Stimulated activated CD4-positive, alpha-beta T cell treated with anti-CD3 and anti-CD28 coated beads, Interleukin-1b, Interleukin-23, amount 100 ng/mL, for 1 hour (primary cell): ENCODE measurements at places on chromosomes 11 and 22.
A peak's percentile ranks its signal among the peaks of the same experiment; 100 is the strongest.

GRCh38 chr22:19105867-19106802, 16.1 kb downstream of the DGCR2 start:
- DNase-seq = no peak

DNA sequence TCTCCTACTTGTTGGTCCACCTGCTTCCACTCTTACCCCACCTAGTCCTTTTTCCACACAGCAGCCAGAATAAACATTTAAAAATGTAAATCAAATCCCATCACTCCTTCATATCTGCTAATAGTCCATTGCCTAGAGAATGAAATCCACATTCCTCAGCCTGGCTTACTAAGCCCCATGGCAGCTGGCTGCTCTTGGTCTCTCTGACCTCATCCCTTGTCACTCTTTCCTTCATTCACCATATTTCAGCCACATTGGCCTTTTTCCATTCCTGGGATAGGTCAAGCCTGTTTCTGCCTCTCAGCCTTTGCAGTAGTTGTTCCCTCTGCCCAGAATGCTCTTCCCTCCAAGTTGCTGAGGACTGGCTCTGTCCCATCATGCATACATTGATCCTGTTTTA, 512.8 kb downstream of the INSC start:
- no peak for DNase-seq

DNA sequence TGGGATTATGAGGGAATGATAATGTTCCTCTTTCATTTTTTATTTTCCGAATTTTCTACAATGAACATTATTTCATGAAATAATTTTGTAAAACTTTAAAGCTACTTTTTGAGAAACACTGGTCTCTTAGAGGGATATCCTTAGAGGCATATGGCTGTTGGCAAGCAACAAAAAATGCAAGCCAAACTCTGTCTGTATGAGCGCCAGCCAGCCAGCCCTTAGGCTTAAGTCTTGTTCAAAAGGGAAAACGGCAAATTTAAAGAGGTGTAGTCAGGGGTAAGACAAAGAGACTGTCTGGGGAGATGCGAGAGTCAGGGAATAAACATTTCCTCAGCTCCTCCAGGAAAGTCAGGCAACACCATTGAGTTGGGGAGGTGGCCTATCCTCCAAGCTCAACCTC, 22.5 kb downstream of the ASCC2 start:
- DNase-seq = no peak

GRCh38 chr11:122339436-122340060, 223.5 kb upstream of the BLID start:
- no peak for DNase-seq

DNA sequence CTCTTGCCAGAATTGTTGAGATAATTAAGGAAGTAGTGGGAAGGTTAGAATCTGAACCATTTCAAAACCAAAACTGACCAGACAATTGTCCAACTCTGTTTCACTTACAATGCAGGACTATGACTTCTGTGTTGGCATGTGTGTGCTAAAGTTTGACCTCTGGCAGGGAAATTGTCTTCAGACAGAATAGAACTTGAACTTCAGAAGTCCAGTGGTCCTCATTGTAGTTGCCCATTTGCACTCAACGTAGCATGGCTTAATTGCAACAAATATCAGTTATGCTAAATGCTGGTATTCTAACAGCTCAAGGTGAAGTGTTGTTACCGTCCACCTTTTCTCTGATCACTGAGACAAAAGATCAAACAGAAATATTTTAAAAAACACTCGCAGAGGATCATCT, 47.2 kb downstream of the BLID start:
- DNase-seq = no peak

GRCh38 chr22:47168900-47169800, 406.7 kb downstream of the TBC1D22A start:
- DNase-seq = no peak

DNA sequence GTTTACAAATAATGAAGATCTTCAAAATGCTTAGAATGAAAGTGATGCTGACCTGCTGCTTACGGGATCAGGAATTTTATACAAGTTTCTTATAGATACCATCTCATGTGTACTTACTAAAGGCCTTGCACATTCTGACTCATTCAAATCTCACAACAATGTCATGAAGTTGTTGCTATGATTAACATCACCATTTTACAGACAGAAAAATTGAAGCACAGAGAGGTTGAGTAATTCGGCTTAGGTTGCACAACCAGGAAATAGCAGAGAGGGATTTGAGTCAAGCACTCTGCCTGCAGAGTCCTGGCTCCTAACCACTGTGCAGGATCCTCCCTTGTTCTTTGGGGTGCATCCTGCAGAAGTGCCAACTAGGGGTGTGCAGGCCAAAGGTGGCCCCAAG, 471.9 kb downstream of the MIAT start:
- DNase-seq = no peak

- peak; percentile 78 for DNase-seq
Measured at GRCh38 chr11:61129639-61130523, 27.6 kb downstream of the CD5 start.

DNA sequence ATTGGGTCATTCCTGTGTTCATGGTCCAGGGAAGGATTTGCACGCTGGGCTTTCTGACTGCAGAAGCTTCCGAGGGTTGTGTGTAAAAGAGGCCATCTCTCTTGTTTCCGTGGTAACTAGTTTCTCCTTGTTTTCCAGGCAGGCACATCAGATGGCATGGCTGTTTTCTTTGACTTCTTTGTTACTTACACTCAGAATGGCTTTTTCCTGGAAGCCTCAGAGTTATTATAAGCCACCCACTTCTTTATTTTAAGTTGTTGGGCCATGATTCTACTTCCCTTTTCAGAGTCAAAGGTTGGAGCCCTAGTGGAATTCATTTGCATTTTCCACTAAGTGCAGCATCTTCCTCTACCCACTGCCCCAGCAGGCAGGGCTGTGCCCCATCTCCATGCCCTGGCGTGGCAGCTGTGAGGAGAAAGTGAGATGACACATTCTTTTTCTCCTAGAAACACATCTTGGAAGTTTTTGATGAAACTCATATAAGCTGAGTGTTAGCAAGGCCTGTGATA, 94.9 kb downstream of the PRR5L start:
- DNase-seq = no peak

DNA sequence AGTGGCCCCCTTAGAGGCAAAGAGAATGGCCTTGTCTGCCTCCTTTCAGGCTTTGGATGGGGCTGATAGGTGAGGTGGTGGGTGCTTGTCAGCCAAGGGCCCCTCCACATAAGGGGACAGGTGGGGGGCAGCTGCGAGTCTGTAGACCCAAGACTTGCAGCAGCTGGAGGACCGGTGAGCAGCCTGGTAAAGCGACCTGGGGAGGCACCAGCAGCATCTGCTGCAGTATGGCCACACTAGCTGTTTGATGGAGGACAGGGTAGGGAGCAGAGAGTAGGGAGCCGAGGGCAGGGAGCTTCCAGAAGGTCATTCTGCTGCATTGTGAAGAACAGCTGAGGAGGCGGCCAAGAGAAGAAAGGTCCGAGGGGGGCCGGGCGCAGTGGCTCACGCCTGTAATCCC, 16.8 kb upstream of the MRTFA start:
- DNase-seq = no peak
